ENCODE measurements at places on chromosomes 3 and 15.

GRCh38 chr15:35546511-35547381, 781 bp upstream of the DPH6 start:
- no peak for DNase-seq

GRCh38 chr3:61929617-61930016, 368.2 kb downstream of the PTPRG start:
- DNase-seq = no peak

DNA sequence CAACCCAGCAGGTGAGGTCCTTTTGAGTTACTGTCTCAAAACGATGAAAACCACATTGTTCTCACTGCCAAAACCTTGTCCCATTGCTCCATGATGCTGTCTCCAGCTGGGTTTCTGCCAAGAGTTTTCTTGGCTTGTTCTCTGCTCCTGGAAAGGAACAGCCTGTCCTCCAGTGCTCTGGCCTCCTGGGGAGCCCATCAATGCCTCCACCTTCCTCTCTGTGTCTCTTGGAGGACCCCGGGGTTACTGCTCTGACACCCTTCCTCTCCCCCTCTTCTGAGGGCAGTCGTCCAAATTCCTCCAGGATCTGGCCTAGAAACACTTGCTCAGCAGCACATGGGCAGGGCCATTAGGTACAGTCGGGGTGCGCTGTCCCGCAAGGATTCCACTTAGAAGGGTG, 63.9 kb upstream of the RGMA start:
- no peak for DNase-seq

- no peak for DNase-seq
These were observed 54.0 kb downstream of the PLOD2 start for GRCh38 chr3:146106986-146107385.

DNA sequence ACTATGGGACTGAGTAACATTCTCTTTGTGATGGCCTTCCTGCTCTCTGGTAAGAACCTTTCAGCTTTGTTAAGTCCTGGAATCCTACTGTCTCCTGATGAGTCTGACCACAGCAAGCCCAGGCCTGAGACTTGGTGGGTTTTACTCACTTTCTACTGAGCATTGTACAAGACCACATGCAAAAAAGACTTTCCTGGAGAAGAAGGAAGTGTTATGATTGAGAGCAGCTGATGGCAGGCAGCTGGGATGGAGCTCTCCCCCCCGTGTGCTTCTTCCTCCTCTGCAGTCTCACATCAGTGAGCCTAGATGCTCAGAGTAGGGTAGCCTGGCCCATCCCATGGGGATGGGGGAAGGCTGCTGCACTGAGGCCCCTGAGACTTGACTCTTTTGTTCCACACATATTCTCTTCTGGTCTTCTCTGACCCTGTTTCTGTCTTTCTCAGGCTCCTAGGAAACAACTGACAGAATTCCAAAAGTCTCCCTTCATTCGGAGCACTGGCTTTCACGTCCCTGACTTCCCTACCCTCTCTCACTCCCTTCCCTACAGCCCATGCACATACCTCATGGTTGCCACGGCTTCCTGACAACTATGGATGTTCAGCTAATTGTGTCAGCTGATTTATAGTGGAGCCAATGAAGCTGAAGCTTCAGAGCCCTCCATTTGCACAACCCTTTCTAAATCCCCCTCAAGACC, 36.6 kb downstream of the CD86 start:
- DNase-seq = no peak

DNA sequence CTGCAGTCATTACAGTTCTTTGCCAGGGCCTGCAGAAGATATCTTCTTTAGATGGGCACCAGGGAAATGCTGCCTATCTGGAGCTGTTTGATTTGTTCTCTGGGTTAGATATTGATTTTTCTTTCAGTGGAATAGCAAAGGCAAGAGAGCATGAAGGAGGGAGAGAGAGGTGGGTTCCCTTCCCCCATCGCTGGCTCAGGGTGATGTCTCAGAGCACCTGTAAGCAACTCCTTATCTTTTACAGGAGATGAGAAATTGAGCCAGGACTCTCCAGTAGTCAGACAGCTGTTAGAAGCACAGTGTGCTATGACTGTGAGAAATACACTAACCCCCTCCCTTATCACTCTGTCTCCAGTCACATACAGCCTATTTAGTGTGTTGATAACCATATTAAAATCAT, 89.3 kb upstream of the SLC24A5 start:
- DNase-seq = no peak

Data from ELR (cell line).